ENCODE measurements at places on chromosomes 12 and 14.

- no peak for DNase-seq
Measured at GRCh38 chr12:55765736-55766290, 22.9 kb downstream of the GDF11 start.

- no peak for DNase-seq
Measured at GRCh38 chr12:59928416-59928815, 332.6 kb downstream of the SLC16A7 start.

DNA sequence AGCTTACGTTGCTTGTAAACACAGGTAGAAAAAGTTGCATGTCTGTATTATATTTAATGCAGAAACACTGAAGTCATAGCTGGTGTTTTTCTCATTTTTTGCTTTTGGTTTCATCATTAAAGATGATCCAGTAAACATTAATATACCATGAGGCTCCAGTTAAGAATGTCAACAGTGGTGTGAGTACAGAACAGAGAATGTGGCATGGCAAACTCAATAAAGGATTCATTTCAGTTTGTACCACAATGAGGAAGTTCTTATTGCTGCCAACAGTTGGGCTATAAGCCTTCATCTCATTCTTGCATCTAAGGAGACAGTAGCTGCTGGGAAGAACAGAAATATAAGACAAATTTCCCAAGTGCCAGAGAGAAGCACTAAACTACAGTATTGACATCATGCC lies 72.1 kb upstream of the ST8SIA1 start:
- DNase-seq: no peak

GRCh38 chr12:42372154-42372791 lies 46.3 kb downstream of the PPHLN1 start:
- peak; percentile 41 for DNase-seq

GRCh38 chr14:58907803-58908202 lies 270.0 kb downstream of the DACT1 start:
- peak; percentile 79 for DNase-seq

GRCh38 chr12:46832130-46832704 lies 6.4 kb upstream of the SLC38A4 start:
- DNase-seq: no peak

- DNase-seq: peak; percentile 1
Measured at GRCh38 chr14:77372304-77372841, 4.5 kb downstream of the TMED8 start.

DNA sequence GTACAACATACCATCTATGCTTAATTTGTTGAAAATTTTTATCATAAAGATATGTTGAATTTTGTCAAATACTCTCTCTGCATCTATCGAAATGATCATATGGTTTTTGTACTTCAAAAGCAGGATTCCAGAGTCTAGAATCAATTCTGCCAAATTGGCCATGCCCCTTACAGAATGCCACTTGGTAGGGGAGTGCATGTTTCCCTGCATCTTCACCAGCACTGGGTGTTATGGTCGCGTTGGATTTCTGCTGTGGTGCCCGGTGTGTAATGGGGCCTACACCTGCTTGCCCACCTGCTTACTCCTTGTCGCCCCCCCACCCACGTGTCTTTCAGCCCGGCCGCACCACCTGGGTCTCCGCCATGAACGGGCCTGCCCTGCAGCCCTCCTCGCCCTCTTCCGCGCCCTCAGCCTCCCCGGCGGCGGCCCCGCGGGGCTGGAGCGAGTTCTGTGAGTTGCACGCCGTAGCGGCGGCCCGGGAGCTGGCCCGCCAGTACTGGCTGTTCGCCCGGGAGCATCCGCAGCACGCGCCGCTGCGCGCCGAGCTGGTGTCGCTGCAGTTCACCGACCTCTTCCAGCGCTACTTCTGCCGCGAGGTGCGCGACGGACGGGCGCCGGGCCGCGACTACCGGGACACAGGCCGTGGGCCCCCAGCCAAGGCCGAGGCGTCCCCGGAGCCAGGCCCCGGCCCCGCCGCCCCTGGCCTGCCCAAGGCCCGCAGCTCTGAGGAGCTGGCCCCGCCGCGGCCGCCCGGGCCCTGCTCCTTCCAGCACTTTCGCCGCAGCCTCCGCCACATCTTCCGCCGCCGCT lies 12.3 kb downstream of the SH2B3 start:
- no peak for DNase-seq

DNA sequence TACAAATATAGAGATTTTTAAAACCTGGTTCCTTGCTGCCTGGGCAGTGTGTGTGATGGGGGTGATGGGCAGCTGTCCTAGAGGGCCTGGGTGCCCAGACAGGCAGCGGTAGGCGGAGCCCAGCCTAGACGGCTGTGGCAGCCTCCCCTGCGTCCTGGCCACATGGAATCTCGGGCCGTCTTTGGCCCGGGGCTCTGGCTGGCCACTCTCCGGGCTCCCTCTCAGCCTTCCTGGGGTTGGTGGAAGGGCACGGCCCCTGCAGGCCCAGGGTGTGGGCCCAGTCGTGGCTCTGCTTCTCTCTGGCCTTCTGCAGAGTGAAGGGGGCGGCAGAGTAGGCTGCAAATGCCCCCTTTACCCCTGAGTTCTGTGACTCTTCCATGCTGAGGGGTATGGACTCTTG lies 2.3 kb downstream of the LRTM2 start:
- DNase-seq: no peak

GRCh38 chr12:123263196-123263817 lies 8.3 kb downstream of the CDK2AP1 start:
- no peak for DNase-seq

- peak; percentile 51 for DNase-seq
Measured at GRCh38 chr12:84397846-84398245, 514.8 kb downstream of the SLC6A15 start.

DNA sequence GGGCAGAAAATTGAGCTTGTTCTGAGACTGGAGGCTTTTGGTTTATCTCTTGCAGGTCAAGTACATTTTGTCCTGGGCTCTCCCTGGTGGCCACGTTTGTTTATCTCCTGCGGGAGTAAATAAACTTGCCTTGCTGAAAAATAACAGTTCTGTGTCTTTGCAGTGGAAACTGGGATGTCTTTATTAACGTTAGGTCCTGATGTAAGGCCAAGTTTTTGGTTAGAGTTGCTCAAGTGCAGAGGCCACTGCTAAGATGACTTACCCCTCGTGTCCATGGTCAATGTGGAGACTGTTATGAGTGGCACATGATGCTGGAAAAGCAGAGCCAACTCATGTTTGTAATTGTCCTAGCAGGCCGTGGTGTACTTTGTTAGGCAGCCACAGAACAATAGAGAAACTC lies 3.8 kb downstream of the PTPN11 start:
- DNase-seq: no peak

GRCh38 chr12:11830307-11830801 lies 180.9 kb downstream of the ETV6 start:
- no peak for DNase-seq

GRCh38 chr12:11524446-11524845 lies 125.0 kb upstream of the ETV6 start:
- DNase-seq: peak; percentile 39

GRCh38 chr12:21219206-21219605 lies 88.2 kb downstream of the SLCO1B1 start:
- no peak for DNase-seq

GRCh38 chr12:105670672-105671071 lies 340.2 kb downstream of the C12orf75 start:
- peak; percentile 90 for DNase-seq

- peak; percentile 2 for DNase-seq
Measured at GRCh38 chr14:55005071-55005470, 21.8 kb downstream of the WDHD1 start.

- no peak for DNase-seq
Measured at GRCh38 chr12:111226680-111227079, 142.2 kb downstream of the PHETA1 start.

- no peak for DNase-seq
Measured at GRCh38 chr12:109222496-109222895, 86.6 kb downstream of the FOXN4 start.

DNA sequence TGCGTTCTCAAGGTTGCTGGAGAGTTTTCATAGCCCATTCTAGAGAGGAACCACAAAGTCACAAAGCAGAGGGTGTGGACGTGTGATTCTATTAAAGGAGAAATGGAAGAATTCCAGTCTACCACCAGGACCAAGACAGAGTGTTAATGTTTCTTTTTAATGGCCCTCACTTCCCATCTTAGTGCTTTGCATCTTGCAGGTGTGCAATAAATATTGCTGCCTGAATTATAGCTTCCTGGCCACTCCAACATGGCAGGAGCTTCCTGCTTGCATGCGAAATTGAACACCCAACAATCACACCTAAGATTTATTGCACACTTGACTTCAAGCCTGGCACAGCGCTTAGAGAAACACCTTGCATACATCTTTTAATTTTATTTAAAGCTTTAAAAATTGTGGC lies 22.4 kb upstream of the PPP1CC start:
- no peak for DNase-seq

DNA sequence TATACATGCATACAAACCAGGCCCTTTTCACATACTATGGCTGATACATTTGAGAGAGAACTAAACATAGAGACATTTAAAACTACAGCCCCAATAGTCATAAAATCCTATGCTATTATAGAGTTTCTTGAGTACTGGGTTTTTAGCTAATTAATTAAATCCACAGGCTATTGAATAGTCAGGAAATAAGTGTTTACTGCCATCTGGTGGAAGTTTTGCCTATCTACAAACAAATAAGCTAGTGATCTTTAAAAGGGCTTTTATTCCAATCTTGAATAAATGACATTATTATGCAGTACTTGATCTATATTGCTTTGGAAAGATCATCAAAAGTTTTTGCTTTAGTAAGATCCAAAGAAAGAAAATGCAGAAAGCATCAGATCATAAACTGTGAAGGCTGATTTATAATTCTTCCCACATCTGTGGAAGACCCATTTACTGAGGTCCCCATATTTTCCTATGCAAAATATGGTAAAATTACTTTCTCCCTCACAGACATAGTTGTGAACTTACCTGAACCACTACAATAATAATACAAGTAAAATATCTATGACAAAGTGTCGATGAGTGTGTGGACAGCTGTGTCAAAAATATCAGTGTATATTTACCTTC lies 131.3 kb downstream of the ITPR2 start:
- peak; percentile 62 for DNase-seq

GRCh38 chr12:17104801-17105200 lies 498.8 kb upstream of the LMO3 start:
- DNase-seq: no peak

DNA sequence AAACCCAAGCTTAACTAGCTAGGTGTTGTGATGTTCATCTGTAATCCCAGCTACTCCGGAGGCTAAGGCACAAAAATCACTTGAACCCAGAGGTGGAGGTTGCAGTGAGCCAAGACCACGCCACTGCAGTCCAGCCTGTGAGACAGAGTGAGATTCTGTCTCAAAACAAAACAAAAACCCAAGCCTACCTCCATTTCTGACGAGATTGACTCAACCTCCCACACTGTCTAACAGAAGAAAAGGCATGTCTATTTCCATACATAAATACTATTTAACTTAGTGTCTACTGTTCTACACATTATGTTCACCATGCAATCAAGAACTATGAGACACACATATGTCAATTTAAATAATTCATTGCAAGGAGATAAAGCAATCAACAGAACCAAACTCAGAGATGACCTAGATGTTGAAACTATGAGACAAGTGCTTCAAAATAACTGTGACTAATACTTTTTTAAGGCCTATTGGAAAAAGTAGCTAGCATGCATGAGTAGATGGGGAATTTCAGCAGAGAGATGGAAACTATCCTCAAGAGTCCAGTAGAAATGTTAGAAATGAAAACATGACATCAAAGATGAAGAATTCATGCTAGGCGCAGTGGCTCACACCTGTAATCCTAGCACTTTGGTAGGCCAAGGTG lies 75.9 kb upstream of the DHRS4 start:
- no peak for DNase-seq

GRCh38 chr12:16020031-16020430 lies 108.9 kb downstream of the DERA start:
- DNase-seq: no peak

DNA sequence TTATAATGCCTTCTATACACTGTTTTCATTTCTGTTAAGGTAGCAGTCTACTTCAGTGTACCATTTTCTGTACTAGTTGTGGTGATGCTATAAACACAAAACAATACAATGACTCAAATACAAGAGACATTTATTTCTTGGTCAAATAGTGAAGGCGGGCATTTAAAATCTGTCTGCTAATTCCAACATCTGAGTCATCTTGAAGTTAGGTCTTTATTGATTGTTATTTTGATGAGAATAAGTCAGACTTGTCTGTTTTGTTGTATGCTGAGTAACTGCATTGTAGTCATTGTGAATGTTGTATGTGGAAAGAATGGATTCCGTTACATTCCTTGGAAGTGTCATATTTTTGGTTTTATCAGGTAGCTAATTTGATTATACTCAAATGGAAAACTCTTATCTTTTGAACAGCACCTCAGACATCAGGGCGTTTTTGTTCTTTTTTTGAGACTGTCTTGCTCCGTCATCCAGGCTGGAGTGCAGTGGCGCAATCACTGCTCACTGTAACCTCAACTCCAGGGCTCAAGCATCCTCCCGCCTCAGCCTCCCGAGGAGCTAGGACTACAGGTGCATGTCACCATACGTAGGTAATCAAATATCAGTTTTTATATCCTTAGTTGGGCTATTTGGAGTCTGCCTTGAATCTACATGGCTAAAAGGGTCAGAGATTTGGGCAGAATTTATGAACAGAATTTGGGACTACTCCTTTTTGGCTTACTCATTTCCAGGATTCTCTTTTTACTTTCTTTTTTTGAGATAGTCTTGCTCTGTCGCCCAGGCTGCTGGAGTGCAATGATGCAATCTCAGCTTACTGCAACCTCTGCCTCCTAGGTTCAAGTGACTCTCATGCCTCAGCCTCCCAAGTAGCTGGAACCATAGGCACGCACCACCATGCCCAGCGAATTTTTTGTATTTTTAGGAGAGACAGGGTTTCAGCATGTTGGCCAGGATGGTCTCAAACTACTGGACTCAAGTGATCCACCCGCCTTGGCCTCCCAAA lies 56.8 kb downstream of the PAPLN start:
- no peak for DNase-seq

DNA sequence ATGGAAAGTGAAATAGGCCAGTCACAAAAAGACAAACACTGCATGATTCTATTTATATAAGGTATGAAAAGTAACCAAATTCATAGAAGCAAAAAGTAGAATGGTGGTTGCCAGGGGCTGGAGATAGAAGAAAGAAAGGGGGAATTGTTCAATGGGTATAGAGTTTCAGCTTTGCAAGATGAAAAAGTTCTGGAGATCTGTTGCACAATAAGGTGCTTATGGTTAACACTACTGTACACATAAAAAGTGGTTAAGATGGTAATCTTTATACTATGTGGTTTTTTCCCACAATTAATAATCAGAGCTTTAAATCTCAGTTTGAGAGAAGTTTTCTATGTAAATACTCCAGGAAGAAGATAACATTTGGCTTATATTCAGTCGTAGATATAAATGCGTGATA lies 73.4 kb downstream of the SLC38A4 start:
- peak; percentile 13 for DNase-seq

DNA sequence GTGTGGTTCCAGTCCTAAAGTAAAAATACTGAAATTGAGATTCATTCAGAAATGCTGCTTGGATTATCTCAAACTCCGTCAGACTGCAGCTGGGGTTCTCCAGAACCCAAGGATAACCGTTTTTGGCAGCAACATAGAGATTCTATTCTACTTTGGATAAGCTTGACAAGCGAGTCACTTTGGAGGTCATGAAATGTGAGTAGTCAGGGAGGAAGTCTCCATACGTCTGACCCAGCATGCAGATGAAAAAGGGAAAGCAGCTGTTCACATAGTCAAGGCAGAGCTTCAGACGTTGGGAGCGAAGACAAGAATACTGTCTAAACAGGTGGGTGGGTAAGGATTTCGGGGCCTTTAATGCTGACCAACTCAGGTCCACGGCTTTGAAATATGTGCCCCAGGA lies 14.9 kb upstream of the HSP90B1 start:
- peak; percentile 33 for DNase-seq

All from fibroblast of skin of abdomen (primary cell).